PC-9 (cell line): ENCODE measurements at places on chromosomes 16 and 17. TPM values are rescaled to one million over a fixed set of nuclear protein-coding genes. Genes with fewer than 3 reads are reported as not detected.

The PRSS22 gene
- 98.2 and 99.7 TPM in 2 replicates for total RNA-seq

- DNase-seq: peak; percentile 86
Measured at GRCh38 chr16:24635900-24636610, 93.4 kb upstream of the TNRC6A start.

GRCh38 chr17:49397586-49397985, 17.1 kb downstream of the PHB1 start:
- no peak for DNase-seq

DNA sequence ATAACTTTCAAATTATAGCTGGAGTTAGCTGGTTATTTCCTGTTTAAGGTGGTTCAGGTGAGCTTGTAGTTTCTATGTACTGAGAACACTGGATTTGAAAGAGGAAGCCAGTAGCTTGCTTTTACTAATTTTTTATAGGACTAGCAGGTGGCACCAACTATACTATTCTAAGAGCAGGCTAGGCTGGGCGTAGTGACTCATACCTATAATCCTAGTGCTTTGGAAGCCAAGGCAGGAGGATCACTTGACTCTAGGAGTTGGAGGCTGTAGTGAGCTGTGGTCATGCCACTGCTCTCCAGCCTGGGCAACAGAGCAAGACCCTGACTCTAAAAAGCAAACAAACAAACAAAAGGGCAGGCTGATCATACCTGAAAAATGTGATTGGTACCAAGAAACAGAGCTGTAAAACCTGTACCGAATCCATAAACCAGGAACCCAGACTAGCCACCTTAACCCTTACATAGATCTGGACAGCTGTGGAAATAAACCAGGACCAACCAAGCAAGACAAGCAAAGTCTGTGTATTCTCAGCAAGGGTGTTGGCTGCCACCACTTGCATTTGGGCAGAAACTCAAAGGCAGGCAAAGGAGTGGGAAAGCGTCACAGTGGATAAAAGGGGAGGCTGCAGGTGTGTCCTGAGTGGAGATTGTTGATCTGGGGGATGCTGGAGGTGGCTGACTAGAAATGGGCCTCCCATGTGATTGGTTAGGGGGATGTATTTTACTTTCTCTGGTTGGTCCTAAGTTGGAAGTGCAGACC, 36.3 kb downstream of the SLC47A1 start:
- peak; percentile 51 for DNase-seq

DNA sequence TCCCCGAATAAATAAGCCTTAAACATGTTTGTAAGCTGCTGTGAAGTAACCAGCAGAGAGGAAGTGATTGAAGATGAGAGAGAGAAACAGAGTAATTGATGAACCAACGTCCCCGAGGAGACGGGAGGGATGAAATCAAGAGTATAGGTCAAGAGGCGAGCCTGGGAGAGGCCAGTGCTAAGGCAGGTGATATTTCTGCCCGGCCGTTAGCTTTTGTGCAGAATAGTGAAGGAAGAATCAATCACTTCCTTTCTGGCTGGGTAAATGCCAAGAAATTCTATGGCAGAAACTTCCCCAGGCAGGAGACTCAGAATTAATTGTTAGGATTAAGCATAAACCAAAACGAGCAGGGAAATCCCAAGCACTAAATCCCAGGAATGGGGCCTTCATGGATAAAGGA, 273.8 kb downstream of the CDH13 start:
- no peak for DNase-seq

The C17orf50 gene
- total RNA-seq: not detected in 2 replicates

The MT1G gene
- total RNA-seq: not detected in 2 replicates

The HOXB1 gene
- total RNA-seq: not detected in 2 replicates

The PSMC3IP gene
- 10.2 and 13.4 TPM in 2 replicates for total RNA-seq

The GRAP gene
- 0.48 and 0.93 TPM in 2 replicates for total RNA-seq

GRCh38 chr17:54985476-54985875, 16.9 kb downstream of the STXBP4 start:
- DNase-seq: no peak

- DNase-seq: no peak
Measured at GRCh38 chr17:48578616-48579470, 693 bp upstream of the HOXB4 start.
